ENCODE measurements at places on chromosomes 13 and 19. TPM values are rescaled to one million over a fixed set of nuclear protein-coding genes. Genes with fewer than 3 reads are reported as not detected.

The SIGLEC10 gene
- 0.22 TPM for polyA plus RNA-seq

- no peak overlapping the region for H3K4me3 ChIP-seq
- H3K4me1 ChIP-seq, result peaks cover 77% of the 10 kb centered on the region
- H3K27ac ChIP-seq, result no peak overlapping the region
- no peaks in the 10 kb centered on the region for H3K27me3 ChIP-seq
- H3K36me3 ChIP-seq, result no peaks in the 10 kb centered on the region
Measured at GRCh38 chr19:10723591-10723990, 5.7 kb downstream of the DNM2 start.

- DNase-seq, result no peak
- no peaks in the 10 kb centered on the region for H3K27me3 ChIP-seq
- H3K36me3 ChIP-seq, result no peaks in the 10 kb centered on the region
- no peaks in the 10 kb centered on the region for H3K4me1 ChIP-seq
Measured at GRCh38 chr13:77521595-77522367, 13.7 kb upstream of the SCEL start.

The KCTD12 gene
- polyA plus RNA-seq, result 15.5 TPM

DNA sequence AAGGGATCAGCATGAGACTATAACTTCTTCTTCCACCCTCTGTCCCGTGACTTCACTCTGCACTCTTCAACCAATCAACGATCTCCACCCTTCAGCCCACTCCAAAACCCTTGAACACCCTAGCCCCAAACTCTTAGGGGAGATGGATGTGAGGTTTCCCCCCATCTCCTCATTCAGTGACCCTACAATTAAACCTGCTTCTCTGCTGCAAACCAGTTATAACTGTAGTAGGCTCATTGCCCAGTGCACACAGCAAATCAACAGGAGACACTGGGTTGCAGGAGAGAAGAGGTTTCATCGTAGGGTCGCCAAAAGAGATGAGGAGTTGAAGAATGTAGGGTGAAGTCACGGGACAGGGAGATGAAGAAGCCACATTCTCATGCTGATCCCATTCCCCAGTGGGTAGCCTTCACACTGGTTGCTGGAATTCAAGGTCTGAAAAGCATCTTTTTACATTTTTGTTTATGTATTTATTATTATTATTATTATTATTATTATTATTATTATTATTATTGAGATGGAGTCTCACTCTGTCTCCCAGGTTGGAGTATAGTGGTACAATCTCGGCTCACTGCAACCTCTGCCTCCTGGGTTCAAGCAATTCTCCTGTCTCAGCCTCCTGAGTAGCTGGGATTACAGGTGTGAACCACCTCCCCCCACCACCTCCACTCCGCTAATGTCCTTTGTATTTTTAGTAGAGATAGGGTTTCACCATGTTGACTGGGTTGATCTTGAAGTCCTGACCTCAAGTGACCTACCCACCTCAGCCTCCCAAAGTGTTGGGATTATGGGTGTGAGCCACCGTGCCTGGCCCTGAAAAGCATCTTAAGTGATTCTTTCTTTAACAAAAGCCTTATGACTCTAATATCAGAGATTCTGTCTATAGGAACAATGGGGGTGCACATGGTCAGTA, 5.8 kb upstream of the CYP2S1 start:
- H3K4me1 ChIP-seq, result no peaks in the 10 kb centered on the region
- H3K27me3 ChIP-seq, result peaks cover 26% of the 10 kb centered on the region
- no peak for DNase-seq
- no peaks in the 10 kb centered on the region for H3K36me3 ChIP-seq

- H3K27ac ChIP-seq, result no peak overlapping the region
- DNase-seq, result no peak
- no peak overlapping the region for H3K4me3 ChIP-seq
- peaks cover 41% of the 10 kb centered on the region for H3K36me3 ChIP-seq
- no peaks in the 10 kb centered on the region for H3K4me1 ChIP-seq
Measured at GRCh38 chr19:9565900-9566705, 18.2 kb downstream of the ZNF121 start.

- H3K4me3 ChIP-seq, result no peak overlapping the region
- no peaks in the 10 kb centered on the region for H3K36me3 ChIP-seq
- no peaks in the 10 kb centered on the region for H3K4me1 ChIP-seq
- DNase-seq, result no peak
Measured at GRCh38 chr19:38494379-38494778, 60.9 kb downstream of the RYR1 start.

DNA sequence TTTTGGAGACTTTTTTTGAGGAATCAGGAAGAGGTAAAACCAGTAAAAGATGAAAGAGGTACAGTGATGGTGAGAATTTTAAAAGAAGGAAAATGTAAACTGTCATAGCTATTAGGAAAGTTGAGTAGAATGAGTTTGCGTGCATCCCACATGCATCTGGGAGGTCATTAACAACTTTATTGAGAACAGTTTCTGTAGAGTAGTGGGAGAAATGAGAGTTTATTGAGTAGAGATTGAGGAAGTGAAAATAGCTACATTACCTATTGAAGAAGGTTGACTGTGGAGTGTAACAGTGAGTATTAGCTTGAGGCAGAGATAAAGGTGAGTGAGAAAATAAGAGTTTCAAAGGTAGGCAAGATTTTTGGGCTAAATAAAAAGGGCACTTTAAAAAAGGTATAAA, 38.7 kb downstream of the BRCA2 start:
- H3K36me3 ChIP-seq, result no peaks in the 10 kb centered on the region
- H3K4me1 ChIP-seq, result no peaks in the 10 kb centered on the region

DNA sequence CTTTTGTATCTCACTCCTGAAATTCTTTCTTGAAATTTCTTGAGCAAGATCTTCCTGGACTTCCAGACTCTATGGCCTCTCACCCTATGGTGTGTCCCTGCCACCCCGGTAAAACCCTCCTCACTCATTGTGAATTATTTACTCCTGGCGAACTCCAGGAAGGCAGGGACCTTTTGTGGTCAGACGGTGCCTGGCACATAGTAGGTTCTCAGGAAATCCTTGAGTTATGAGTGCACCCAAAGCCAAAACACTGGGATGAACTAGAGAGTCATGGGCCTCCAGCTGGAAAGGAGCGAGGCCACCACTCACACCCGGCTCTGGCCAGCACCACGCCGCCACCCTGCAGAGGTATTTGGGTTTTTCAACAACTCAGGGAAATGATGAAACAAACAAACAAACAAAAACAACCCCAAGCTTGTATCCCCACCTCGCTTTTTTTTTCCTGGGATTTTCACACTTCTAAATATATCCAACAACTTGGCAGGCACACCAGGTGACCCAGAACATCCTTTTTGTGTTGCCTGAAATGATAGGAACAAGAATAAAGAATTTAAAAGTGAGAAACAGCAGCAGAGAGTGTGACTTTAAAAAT, 11.2 kb downstream of the HPN start:
- no peaks in the 10 kb centered on the region for H3K36me3 ChIP-seq
- H3K4me3 ChIP-seq, result no peak overlapping the region
- no peaks in the 10 kb centered on the region for H3K4me1 ChIP-seq
- DNase-seq, result no peak
- no peak overlapping the region for H3K27ac ChIP-seq

DNA sequence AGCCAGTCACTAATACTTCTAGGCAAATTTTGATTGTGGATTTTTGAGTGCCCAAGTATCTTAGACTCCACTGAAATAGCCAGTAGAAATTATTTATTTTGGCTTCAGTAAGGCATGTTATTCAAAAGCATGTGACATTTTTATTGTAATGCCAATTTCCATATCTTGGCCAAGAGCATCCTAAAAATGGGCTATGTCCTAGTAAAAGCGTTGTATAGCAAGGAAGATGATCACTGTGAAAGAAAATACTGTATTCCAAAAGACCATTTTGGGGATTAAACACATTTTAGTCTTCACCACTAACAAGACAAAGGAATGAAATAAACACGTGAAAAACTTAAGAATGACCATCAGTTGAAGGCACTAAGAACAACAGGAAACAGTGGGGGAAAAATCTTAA, 149.1 kb downstream of the NUFIP1 start:
- H3K4me1 ChIP-seq, result no peaks in the 10 kb centered on the region
- H3K36me3 ChIP-seq, result no peaks in the 10 kb centered on the region
- no peak overlapping the region for H3K4me3 ChIP-seq
- no peak for DNase-seq
- H3K27ac ChIP-seq, result no peak overlapping the region
- no peaks in the 10 kb centered on the region for H3K27me3 ChIP-seq

DNA sequence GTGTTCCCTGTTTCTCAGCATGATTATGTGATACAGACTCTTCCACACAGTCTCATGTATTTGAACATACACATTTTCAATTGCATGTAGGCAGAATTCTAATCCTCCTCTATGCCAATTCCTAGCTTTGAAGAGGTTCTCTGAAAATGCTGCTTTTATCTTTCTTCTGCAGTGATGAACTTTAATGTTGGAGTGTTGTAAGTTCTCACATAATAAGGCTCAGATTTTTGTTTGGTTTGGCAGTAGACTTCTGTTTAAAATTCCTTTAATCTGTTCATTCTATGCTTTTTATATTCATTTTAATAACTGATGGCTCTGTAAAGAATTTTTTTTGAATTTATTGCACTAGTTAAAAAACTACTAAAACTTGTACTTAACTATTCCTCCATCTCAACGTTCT, 225.8 kb downstream of the GGACT start:
- no peak overlapping the region for H3K4me3 ChIP-seq
- H3K27ac ChIP-seq, result no peak overlapping the region
- no peak for DNase-seq
- no peaks in the 10 kb centered on the region for H3K4me1 ChIP-seq
- no peaks in the 10 kb centered on the region for H3K27me3 ChIP-seq
- no peaks in the 10 kb centered on the region for H3K36me3 ChIP-seq

GRCh38 chr19:54616821-54617560, 13.3 kb upstream of the LILRB1 start:
- no peak overlapping the region for H3K27ac ChIP-seq

- peak; percentile 16 for DNase-seq
- peaks cover 45% of the 10 kb centered on the region for H3K27me3 ChIP-seq
- H3K4me1 ChIP-seq, result peaks cover 28% of the 10 kb centered on the region
- no peaks in the 10 kb centered on the region for H3K36me3 ChIP-seq
- H3K4me3 ChIP-seq, result peak within 1 kb of the TSS; percentile 58
Measured at GRCh38 chr13:36432106-36432544, at the start of gene CCNA1. Gene CCNA1 (plus strand): TSS chr13:36432495. CDS start chr13:36433057, 562 bp downstream.

The SLC8A2 gene
- polyA plus RNA-seq, result 0.03 TPM

The HRC gene
- polyA plus RNA-seq, result 331 TPM

GRCh38 chr13:23851106-23851505, 38.1 kb downstream of the MIPEP start:
- H3K27ac ChIP-seq, result no peak overlapping the region
- H3K27me3 ChIP-seq, result no peaks in the 10 kb centered on the region
- no peaks in the 10 kb centered on the region for H3K36me3 ChIP-seq
- no peak overlapping the region for H3K4me3 ChIP-seq
- no peaks in the 10 kb centered on the region for H3K4me1 ChIP-seq

DNA sequence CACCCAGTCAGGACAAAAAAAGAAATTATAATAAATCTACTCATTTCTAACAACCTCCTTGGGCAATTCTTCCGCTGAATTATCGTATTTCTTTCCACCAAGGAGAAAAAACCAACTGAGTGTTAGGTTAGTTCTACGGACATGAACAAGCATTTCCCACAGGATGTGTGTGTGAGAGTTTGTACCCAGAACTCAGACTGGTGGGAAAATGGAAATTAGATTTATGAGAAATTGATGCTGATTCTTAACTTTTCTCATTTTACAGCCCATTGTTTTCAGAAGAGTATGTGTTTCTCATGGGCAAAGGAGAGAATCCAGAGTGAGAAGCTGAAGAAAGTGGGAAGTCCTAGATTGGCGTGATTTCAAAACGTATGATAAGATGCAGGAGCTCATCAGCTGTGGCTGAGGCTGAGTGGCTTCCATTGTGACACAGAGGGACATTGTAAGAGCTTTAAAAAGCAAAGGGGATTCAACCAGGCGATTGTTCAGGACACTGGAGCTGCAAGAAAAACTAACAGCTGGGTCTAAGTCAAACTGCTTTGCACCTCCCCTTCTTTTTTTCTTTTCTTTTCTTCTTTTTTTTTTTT, 184.7 kb upstream of the ARGLU1 start:
- DNase-seq, result no peak
- no peaks in the 10 kb centered on the region for H3K36me3 ChIP-seq
- H3K27ac ChIP-seq, result no peak overlapping the region

DNA sequence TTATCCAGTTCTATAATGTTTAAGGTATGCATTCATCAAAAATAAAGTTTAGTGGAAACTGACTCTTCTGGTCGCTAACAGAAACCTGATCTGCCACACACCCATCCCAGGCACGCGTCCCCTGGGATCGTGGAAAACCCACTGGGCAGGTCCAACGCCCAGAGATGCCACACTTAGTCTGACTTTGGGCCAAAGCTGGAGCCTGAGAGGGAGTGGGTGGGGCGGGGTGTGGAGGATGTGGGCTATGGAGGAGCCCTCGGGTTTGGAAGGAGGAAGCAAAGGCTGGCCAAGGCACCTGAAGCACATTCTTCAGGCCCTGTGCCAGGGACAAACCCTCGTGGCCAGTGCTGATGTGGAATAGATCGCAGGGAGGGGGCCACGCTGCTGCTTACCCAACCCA, 2.5 kb downstream of the IGFL1 start:
- H3K36me3 ChIP-seq, result no peaks in the 10 kb centered on the region
- no peak for DNase-seq
- H3K4me3 ChIP-seq, result no peak overlapping the region

DNA sequence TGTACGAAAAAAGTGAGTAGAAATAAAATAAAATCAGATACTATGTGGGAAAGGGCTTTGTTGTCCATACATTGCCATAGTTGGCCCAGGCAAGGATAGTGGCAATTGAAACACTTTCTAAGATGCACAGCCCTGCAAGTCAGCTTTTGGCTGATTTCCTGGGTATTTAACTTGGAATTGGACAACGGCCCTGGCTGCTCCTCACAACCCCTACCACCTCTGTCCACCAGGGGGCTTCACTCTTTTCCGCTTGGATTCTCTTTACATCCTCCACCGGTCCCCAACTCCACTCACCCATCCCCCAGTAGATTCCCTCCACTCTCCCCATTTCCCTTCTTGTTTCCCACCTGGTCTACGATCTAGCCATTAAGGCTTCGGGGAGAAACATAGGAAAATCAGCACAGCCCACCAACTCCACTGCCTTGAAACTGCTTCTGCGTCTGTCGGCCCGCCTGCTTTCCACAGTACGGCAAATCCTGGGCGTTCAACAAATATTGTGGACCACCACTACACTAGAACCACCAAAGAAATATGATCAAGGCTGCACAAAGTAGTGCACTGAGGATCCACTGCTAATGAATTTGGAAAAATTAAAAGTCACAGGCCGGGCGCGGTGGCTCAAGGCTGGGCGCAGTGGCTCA, 48.6 kb upstream of the GTF3A start:
- no peaks in the 10 kb centered on the region for H3K4me1 ChIP-seq
- H3K4me3 ChIP-seq, result no peak overlapping the region
- DNase-seq, result peak; percentile 66
- no peak overlapping the region for H3K27ac ChIP-seq
- no peaks in the 10 kb centered on the region for H3K36me3 ChIP-seq
- H3K27me3 ChIP-seq, result no peaks in the 10 kb centered on the region

DNA sequence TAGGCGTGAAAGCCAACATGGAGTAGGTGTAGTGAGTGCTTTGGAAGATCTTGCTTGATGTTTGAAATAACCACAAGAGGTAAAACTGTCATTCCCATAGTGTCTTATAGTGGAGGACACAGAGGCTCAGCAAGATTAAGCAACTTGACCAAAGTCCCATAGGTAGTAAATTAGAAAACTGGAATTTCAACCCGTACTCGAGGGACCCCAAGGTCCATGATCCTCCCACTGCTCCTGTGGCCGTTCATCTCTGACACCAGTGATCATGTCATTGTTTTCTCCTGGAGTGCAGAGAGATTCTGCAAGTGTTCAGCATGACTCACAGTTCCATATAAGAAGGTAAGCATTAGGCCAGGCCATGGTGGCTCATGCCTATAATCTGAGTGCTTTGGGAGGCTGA, 126.9 kb downstream of the FGF9 start:
- H3K27ac ChIP-seq, result no peak overlapping the region
- no peak overlapping the region for H3K4me3 ChIP-seq
- no peaks in the 10 kb centered on the region for H3K36me3 ChIP-seq
- no peak for DNase-seq
- no peaks in the 10 kb centered on the region for H3K27me3 ChIP-seq
- no peaks in the 10 kb centered on the region for H3K4me1 ChIP-seq
